ENCODE measurements at places on chromosomes 1 and 21.
A peak's percentile ranks its signal among the peaks of the same experiment; 100 is the strongest.

DNA sequence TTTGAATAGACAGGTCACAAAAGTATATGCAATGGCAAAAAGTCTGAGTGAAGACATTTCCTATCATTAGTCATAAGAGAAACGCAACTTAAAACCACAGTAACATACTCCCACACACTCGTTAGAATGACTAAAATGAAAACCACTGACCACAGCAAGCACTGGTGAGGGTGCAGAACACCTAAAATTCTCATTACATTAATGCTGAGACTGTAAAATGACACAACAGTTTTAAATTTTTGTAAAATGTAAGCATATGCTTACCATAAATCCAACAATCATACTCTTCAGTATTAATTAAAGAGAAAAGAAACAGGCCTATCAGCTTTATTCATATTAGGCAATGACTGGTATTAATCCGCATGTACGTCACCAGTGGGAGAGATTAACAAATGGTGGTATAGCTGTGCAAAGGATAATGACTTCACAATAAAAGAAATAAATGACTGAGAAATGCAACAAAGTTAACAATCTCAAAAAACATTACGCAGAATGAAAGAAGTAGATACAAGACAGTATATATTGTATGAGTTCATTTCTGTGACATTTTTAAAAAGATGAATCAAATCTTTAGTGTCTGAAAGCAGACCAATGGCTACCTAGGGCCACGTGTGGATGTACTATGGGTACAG, 253.5 kb downstream of the AKT3 start:
- peak; percentile 22 for DNase-seq

DNA sequence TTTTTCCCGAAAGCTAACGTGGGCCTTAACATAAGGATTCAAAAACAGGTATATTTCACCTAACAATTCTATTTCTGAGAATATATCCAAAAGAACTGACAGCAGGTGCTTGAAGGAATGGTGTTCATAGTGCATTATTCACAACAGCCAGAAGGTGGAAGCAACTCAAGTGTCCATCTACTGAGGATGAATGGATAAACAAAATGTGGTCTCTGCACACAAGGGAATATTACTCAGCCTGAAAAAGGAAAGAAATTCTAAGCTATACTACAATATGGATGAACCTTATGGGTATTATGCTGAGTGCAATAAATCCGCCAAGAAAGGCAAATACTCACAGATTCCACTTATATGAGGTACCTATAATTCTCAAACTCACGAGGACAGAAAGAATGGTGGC, 6.1 kb upstream of the RIPPLY3 start:
- no peak for DNase-seq

DNA sequence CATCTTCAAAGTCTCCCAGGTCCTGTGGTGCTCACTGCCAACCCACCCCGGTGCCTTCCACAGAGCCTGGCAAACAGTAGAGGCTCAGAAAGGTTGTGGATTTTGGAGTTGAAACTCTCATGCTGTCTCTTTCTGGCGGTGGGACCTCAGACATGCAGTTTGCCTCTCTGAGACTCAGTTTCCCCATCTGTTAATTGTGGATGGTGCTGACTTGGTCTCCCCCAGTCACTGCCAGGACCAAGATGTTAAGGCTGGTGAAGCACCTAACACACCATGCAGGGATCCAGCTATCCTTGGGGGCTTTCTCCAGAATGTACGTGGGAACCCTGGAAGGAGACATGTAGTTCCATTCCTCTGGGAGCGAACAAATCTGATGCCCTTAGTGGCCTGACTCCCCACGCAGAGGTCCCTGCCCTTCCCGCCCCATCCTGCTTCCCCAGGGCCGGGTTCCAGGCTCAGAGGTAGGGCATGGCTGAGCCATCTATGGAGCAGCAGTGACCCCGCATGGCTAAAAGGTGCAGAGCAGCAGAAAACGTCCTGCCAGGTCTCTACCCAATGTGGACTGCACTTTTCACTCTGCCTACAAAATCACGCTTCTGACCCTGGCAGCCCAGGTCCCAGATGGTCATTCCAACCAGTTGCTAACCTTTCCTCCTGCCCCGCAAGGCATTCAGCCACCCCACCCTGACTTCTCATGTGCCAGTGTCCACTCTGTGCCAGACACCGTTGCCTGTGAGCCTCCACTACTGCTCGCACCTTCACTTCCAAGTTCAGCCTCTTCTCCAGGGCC, 9.2 kb upstream of the TTC22 start:
- peak; percentile 31 for DNase-seq

- no peak for DNase-seq
These were observed 77.7 kb upstream of the TMEM51 start for GRCh38 chr1:15075817-15076216.

- no peak for DNase-seq
These were observed 19.5 kb downstream of the STK40 start for GRCh38 chr1:36366091-36366661.

DNA sequence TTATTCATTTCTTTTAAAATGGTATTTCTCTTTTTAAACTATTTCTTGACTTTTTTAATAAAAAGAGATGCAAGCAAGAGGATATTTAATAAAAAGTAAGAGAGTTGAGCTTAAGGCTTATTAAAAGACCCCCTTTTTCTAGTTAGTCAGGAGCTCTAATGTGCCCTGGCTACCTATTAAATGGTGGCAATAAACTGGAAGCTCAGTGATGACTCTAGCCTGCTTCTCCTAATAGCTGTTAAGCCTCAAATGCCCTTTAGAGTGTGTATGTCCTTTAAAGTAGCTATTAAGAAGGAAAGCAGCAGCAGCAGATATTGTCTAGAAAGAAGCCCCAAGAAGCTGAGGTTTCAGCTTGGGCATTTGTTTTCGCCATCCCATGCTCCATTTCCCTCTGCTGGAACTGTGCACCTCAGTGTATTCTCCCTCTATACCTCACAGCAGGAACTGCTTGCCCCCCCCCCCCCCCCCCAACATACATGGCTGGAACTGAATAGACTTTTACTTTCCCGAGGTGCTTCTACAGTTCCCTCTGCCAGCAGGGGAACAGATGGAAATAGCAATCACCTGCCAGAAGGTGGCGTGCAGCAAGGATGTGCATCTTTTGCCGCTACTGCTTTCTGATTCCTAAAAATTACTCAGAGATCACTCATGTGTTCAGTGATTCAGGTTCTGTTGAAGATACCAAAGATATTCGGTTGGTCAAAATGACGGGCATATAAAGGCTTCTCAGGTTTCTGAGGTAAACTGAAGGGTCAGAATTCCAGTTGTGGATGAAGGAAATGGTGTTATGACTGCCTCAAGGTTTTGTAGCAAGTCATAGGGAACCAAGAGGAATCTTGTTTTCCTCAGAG, 2.5 kb downstream of the RGS4 start:
- peak; percentile 85 for DNase-seq

DNA sequence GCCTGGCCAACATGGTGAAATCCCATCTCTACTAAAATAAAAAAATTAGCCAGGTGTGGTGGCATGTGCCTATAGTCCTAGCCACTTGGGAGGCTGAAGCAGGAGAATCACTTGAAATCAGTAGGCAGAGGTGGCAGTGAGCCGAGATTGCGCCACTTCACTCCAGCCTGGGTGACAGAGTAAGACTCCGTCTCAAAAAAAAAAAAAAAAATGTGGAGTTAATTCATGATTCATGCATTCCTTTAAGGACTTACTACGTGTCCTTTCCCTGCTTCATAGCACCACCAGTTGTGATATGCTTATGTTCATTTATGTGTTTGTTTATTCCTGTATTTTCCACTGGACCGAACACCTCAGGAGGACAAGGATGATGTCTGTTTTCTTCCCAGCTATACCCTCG, 12.7 kb upstream of the PRELP start:
- DNase-seq, result no peak

GRCh38 chr1:39642796-39643195, 3.4 kb upstream of the HEYL start:
- no peak for DNase-seq

DNA sequence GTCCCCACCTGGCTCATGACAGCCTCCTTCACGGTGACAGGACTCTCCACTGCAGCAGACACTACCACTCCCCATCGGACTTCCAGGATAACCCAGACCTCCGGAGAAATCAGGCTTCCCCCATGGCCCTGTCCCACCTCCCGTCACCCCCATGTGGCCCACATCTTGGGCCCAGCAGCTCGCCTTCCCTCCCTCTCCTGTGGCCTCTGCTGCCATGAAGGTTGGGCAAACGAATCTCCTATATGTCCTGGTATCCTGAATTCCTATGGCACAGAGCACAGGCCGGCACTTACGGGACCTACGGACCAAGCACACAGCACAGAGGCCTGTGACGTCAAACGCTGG, 82.0 kb downstream of the NPHP4 start:
- no peak for DNase-seq

- no peak for DNase-seq
These were observed 3.2 kb downstream of the NRDC start for GRCh38 chr1:51875291-51875772.

- no peak for DNase-seq
These were observed 55.7 kb upstream of the EPHA8 start for GRCh38 chr1:22507587-22507986.

DNA sequence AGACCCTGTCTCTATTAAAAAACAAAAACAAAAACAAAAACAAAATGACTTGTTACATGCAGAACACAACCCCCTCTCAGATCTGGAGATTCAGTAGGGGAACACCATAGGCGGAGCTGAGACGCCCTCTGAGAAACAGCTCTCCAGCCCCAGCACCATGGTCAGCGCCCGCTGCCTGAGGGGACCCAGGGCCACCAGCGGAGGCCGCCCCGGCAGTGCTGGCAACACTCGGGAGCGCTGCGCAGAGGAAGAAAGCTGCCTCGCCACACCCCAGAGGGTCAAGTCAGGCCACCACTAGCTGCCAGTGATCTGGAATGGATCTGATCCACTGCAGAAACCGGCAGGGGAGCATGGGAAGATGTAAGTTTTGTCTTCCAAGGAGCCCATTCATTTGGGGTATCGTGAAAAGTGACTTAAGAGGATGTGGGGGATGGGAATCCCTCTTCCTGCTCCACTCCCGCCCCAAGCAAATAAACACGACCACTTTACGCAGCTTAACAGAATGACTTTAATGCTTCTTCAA, 3.1 kb downstream of the ACTA1 start:
- DNase-seq, result no peak

DNA sequence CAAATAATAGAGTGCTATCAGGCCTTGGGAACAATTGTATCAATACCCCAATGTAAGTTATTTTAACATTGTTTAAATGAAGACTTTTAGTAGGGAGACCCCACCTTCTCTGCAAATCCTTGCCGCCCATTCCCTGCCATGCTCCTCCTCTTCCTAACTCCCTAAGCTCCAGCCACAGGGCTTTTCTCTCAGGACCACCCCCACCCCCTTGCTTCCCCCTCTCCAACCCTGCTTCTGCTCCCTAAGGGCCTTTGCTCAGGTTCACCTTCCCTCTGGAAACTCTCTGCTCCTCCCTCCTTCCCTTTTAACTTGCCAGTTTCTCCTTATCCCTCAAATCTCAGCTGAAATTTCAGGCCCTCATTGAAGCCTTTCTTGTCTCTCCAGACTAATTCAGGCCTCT, 16.8 kb downstream of the CCDC190 start:
- no peak for DNase-seq

DNA sequence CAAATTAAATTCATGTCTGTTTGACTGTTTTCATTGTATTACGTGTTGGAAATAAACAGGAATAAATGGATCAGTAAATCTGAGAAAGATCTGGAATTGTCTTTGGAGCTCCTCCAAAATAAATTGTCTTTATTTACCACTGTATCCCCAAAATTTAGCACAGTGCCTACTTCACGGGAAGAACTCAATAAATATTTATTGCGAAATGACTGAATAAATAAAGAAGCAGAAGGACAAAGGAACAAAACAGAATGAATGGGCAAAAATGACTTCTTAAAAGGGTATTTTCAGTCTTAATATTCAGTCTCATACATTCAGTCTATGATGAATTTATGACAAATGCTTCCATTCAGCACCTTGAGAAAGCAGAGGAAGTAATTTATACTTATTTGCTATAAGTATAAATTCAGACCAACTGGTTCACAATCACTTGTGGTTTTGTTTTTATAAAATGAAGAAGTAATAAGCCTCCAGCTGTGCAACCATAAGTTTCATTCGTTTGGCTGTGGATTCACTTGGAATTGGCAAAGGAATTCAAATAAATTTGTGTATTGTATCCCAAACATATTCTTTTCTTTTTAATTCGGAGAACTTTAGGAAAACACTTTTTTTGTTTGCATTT, 19.2 kb upstream of the PRKAA2 start:
- no peak for DNase-seq

DNA sequence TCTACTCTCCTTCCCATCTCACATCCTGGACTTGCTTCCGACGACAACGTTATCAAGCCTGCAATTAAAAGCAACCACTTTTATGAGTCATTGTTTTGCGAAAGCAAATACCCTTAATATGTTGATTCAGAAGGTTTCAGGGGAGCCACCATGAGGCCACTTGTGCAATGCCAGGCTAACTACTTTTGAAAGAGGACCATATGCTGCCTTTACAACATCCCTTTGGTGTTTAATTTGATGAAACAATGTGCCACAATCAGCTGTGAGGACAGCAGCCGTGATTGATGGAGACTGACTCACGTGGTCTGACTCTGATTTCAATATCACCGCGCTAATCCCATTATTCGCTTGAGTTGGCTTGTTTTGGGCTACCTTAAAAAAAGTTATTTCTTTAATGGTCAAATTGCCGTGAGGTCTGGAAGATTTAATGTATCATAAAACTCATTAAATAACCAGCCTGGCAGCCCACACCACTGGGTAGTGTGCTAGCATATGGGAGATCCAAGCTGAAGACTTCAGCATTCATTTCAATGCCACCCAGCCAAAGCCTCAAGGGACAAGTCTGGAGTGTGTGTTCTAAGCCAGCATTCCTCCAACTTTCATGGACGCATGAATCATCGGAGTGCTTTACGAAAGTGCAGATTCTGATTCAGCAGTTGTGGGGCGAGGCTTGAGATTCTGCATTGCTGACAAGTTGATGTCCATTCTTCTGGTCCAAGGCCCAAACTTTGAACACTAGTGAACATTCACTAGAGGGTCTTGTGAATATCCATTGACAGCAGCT, 73.3 kb upstream of the PAXBP1 start:
- no peak for DNase-seq

- DNase-seq, result no peak
These were observed 38.5 kb downstream of the MAP3K7CL start for GRCh38 chr21:29168891-29169315.

DNA sequence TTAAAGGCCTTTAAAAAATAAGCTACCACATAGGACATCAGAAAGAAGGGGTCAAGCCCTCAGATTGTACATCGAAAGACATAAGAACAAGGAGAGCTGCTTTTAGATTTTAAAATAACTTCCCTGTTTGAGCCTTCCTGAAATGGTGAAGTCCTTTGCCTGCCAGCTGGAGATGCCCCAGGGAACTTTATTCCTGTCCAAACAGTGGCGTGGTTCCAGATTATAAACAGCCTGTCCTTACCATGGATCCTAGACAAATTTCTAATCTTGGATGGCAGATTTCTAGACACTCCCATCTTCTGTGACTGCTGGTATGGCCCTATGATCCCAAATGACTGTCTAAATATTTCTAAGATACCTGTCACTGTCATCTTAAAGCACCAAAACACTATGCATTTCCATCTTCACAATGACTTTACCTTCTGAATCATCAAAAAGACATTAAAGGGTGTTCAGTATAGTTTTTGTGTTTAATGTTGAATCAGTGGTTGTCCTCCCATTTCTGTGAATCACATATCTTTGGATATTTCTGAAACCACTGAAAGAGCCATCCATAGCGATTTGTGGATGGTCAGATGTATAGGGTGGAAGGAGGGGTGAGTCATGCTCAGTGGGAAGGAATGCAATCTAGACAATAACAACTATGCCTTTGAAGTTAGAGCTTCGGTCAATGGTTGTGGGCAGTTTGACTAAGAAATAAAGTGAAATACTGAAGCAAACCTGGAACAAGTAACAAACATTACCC, 23.2 kb downstream of the ILDR2 start:
- DNase-seq, result no peak

GRCh38 chr1:4394366-4394765, 260.0 kb upstream of the AJAP1 start:
- DNase-seq, result no peak
